ENCODE measurements at places on chromosomes 5 and 9. TPM values are rescaled to one million over a fixed set of nuclear protein-coding genes. Genes with fewer than 3 reads are reported as not detected.

GRCh38 chr9:37290940-37291485, 131.5 kb upstream of the GRHPR start:
- DNase-seq: no peak

DNA sequence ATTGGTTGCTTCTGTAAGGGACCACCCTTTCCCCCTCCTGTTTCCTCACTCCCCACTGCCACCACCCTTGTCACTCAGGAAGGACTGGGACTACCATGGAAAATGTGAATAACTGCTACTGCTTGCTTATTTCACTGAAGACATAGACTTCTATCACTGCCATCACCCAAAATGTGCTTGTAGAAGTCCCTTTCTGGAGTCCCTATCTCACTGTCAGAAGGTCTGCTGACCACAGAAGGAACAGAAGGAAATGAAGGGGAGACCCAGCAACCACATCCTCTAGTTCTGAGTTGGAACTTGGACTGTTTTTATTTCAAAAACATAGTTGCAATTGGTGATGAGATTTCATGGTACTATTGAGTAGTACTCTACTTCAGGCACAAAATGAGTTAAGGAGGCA, 122.5 kb downstream of the NPR3 start:
- DNase-seq: no peak

DNA sequence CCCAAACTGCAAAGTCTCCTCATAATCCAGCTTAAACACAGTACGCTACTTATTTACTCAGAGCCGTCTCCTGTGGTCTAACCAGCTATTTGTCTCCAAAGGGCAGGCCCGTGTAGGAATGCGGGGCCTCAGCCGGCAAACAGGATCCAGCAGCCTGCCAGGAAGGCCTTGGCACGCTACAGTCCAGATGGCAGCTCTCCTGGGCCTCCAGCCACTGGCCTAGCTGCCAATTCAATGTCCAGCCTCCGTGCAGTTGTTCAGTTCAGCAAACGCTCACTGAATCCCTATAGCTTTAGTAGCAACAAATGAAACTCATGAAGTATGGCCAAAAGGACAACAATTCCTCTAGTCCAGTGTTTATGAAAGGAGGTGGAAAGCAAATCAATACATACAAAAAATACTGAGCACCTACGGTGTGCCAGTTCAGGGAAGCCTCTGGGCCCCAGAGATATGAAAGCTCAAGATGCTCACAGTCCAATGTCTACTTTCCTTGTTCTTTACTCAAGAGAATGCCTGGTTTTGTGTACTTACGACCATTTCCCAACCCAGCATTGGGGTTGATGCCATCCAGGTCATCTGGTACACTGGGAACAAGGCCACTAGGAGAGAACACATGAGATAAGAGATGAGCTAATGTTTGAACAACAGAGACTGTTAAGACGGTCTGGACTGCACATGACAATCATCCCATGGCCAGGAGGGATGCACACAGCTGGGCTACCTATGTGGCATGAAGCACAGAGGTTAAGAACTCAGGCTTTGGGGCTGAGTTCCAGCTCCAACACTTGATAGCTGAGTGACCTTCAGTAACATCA, 8.3 kb downstream of the CDK5RAP2 start:
- DNase-seq: peak; percentile 89

GRCh38 chr5:1548702-1549474, 25.1 kb upstream of the LPCAT1 start:
- DNase-seq: no peak

GRCh38 chr9:75132244-75132643, 43.9 kb downstream of the OSTF1 start:
- no peak for DNase-seq

GRCh38 chr9:37997636-37998374, 71.2 kb downstream of the SHB start:
- DNase-seq: peak; percentile 81

- DNase-seq: no peak
Observed at GRCh38 chr9:29437526-29437925, 1864.2 kb upstream of the C9orf72 start.

DNA sequence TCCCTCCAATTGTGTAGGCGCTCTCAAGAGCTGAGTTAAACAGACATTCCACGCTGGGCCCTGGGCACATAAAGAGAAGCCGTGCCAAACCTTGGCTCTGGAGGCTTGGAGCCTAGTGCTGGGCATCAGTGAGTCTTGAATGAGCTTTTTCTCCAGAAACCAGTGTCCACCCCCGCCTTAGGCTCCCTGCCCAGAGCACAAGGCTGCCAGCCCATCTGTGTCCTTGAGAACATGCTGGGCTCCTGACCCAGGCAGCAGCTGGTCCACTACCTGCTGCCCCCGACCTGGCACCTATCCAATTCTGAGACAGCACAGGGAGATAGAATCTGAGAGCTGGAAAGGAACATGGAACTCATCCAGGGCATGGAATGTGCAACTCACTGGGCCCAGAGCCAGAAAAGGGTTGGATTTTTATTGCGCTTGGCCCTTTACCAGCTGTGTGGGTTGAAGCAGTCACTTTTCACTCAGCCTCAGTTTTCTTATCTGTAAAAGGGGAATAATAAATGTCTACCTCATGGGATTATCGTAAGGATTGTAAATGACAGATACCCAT, 92.4 kb upstream of the CPLX2 start:
- DNase-seq: peak; percentile 40

DNA sequence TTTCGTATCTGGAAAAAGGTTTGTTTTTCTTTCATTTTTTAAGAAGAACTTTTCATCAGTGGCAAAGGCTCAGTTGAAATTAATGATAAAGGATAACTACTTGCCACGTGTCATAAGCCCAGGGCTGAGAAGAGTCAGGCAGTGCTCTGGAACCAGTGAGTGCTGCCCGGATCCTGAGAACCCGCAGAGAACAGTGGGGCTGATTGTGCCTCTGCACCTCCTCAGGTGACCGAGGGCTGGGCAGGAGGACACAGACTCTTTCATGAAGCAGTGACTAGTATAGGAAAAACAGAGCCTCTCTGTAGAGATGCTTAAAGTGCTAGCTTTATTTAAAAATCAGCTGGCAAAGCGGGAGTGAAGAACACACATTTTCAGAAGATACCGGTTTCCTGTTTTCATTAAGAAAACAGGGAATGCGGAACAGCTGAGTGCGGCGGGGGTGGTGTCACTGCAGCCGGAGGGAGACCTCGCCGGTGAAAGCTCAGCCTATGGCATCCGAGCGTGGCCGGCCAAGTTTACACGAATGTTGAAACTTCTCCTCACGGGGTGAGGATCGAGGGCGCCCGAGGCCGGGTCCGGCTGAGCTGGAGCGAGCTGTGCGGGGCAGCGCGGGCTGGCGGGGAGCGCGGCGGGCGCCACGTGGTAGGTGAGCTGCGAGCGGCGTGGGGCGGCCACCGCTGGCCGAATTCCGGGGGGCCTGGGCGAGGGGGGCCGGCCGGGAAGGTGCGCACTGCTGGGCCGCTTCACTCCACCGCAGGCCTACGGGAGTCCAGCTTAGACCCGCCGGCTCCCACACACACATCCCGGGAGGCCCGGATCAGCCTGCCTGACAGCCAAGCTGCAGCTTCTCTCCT, 134.7 kb upstream of the DMRT1 start:
- peak; percentile 64 for DNase-seq

GRCh38 chr9:121836366-121836885, 185.0 kb downstream of the DAB2IP start:
- no peak for DNase-seq

GRCh38 chr9:108345826-108346225, 510.0 kb downstream of the ACTL7B start:
- no peak for DNase-seq

DNA sequence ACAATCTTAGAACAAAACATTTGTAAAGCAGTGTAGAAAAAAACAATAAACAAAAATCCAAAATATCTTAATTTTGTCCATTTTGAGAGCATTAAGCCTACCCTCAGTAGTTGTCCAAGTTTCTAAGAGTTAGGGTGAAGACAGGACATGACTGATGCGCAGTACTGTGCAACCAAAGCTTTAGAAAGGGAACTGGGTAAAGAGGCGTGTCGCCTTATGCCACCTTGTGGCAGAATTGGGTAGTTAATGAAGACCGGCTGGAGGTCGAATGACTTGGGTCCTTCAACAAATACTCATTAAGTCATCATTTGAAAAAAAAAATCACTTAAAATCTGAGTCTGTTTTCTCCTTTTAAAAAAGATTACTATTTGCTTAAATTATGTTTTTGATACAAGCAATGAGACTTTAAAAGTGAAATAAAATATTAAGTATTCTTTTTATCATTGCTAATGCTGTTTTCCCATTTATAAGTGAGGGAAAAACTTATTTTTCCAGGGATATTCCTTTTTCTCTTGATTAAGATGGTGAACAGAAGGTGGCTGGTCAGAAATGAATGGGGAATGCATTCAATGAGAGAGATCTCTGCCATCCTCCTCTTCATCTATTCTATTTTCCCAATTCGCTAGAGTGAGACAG, 3.5 kb upstream of the RNF20 start:
- DNase-seq: peak; percentile 73

DNA sequence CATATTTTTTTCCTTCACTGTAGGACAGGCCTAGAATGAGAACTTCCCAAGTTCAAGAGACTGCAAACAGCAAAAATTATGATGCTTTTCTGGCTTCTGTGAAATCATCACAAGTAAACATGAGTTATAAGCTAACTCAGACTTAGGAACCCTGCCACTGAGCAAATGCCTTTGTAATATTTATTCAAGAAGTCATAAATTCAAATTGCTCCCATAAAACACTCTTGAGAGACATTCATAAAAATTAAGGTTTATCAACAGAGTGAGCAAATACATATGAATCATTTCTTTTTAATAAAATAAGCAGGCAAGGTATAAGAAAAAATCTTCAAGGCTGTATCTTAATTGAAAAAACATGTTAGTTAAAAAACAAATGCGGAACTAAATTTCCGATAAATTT, 124.2 kb downstream of the GNA14 start:
- DNase-seq: peak; percentile 20

- no peak for DNase-seq
Observed at GRCh38 chr9:110954822-110955291, 83.4 kb downstream of the LPAR1 start.

- DNase-seq: no peak
Observed at GRCh38 chr9:133538851-133539833, 4.6 kb downstream of the ADAMTSL2 start.

DNA sequence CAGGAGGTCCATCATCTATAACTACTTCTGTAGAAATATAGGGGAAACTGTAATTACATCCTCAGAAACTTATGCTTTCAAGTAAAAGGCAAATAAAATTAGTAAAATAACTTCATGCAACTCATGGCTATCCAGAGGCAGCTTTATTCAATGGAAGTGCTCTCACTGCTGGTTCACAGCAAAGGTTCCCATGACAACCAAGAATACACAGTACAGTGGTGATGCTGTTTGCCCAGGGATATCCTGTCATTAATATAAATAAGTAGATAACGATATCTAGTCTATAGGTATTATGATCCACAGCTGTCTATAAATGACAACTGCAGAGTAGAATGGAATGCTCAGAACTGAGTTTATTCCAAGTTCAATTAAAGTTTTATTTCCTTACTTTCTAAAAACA, 390.3 kb downstream of the PDE4D start:
- no peak for DNase-seq

DNA sequence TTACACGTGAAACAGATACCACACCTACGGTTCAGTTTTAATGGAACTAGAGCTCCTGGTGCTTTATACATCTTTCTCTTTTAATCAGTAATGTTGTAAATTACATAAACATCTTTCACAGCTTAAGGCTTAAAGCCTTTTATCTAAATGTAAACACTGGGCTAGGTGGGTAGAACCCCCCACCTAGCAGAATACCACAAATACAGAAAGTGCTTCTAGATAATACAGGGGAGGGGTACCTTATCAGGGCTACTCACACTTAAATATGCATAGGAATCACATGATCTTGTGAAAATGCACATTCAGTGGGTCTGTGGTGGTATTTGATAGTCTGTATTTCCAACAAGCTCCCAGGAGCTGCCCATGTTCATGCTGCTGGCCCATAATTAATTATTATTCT, 256.4 kb upstream of the TARS1 start:
- DNase-seq: no peak

DNA sequence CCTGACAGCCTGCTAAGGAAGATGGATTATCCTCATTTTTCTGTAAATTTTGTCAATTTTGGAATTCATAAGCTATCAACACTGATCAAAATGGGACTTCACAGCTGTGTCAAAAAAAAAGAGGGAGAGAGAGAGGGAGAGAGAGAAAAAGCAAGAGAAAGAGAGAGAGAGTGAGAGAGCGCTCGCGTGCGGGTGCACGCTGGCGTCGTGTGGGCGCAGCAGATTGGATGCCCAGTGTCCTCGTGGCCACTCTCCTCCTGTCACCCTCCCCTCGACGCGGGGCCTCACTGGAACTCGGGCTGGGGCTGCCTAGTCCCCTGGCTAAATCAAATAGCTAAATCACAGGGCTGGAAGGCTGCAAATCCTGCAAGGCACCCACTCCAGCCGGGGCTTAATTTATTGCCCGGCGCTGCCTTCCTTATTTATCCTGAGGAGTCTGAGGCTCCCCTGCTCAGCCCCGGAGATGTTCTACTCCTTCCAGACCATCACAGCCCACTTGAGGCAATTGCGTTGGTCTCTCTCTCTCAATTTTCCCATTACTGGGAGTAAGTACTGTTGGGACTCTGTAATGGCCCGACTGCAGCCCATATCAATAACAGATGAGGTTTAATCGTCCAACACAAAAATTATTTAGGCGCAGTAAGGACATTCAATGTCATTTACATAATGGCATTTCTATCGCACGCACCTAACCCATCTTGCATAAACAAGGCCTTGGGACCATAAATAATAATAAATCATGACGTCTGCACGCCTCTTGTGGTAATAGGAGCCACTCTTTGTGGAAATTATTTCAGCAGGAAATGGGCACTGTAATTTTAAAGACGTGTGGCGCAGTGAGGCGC, 94.2 kb downstream of the PAX5 start:
- DNase-seq: no peak

- no peak for DNase-seq
Observed at GRCh38 chr5:74539986-74540385, 100.5 kb downstream of the ENC1 start.

DNA sequence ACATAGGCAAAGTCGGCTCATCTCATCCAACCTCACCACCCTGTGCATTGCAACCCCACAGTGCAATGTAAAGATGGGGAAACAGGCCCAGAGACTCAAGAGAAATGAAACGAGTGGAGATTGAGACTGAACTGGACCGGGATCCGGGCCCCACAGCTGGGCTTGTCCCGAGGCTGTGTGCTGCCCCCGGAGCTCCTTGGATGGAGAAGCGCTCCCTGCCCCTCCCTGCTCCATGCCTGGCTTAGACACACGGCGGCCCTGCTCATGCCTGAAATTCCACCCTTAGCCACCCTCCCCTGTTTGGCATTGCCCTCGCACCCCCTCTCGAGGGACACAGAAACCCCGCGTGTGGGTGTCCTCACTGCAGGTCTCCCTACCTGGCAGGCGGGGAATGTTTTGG, 27.2 kb upstream of the FCN1 start:
- no peak for DNase-seq

- no peak for DNase-seq
Observed at GRCh38 chr5:61010467-61011454, 65.8 kb downstream of the NDUFAF2 start.

- DNase-seq: no peak
Observed at GRCh38 chr5:168332042-168332441, 40.6 kb downstream of the WWC1 start.

Gene PCDHGC4
- total RNA-seq: 4.1 TPM

Gene MINAR2
- not detected for total RNA-seq

Gene GADD45G
- 28.4 TPM for total RNA-seq

Gene CNTNAP3B
- 22.0 TPM for total RNA-seq

Gene BTNL3
- total RNA-seq: not detected

Gene PCDHGA2
- 2.4 TPM for total RNA-seq

Gene LCN6
- total RNA-seq: 16.2 TPM

Gene GDA
- not detected for total RNA-seq

Gene ENHO
- 20.9 TPM for total RNA-seq

Gene ATP10B
- total RNA-seq: 0.74 TPM

Gene NUTM2F
- 0.40 TPM for total RNA-seq

Gene NDUFS6
- total RNA-seq: 70.2 TPM

Gene SPATA31A3
- total RNA-seq: not detected

Gene DBH
- total RNA-seq: not detected

Data from prostate gland (tissue), 2 donors.